Smooth muscle cell of the brain vasculature (primary cell): ENCODE measurements at places on chromosomes 7 and 10.

- DNase-seq, result no peak
Measured at GRCh38 chr7:120981888-120982615, 6.5 kb upstream of the CPED1 start.

GRCh38 chr7:137091396-137091795 is 222.9 kb downstream of the CHRM2 start:
- DNase-seq, result no peak

- no peak for DNase-seq
Measured at GRCh38 chr7:35366167-35367155, 112.6 kb upstream of the TBX20 start.

DNA sequence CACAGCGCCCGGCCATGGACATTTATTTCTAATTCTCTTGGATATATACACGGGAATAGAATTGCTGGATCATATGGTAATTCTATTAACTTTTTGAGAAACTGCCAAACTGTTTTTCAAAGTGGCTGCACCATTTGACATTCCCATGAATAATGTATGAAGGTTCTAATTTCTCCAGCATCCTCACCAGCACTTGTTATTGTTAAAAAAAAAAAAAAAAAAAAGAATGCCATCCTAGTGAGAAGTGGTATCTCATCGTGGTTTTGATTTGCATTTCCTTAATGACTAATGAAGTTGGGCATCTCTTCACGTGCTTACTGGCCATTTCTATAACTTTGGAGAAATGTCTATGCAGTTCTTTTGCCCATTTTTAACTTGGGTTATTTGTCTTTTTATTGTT is 13.5 kb downstream of the CNNM2 start:
- DNase-seq, result no peak

- DNase-seq, result no peak
Measured at GRCh38 chr7:30851651-30852307, 59.9 kb upstream of the AQP1 start.

GRCh38 chr10:132153616-132154217 is 33.0 kb upstream of the DPYSL4 start:
- no peak for DNase-seq

GRCh38 chr10:57716884-57717283 is 550.8 kb downstream of the IPMK start:
- no peak for DNase-seq

DNA sequence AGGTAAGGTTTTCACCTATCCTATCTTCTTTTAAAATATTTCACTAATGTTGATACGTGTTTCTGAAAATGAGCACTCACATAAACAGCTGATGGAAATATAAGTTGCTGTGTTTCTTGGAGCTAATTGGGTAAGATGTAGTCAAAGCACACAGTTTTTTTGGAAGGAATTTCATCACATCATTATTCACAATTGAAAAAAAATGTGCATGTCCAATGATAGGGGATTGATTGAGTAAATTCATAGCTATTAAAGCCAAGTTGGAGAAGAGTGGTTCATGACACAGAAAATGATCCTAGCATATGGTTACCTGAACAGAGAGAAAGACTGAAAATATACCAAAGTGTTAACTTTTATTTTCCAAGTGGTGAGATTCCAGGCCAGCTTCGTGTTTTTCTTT is 29.6 kb downstream of the GLI3 start:
- no peak for DNase-seq

DNA sequence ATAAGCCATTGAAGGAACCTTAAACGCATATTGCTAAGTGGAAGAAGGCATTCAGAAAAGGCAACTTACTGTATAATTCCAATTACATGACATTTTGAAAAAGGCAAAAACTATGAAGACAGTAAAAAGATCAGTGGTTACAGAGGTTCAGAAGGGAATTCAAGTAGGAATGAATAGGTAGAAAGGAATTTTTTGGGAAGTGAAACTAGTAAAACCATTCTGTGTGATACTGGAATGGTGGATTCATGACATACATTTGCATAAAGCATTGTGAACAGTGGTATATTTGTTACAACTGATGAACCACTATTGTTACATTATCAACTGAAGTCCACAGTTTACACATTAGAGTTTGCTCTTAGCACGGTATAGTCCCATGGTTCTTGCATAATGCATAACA is 114.2 kb upstream of the GPR22 start:
- DNase-seq, result no peak

GRCh38 chr7:152869041-152869676 is 109.6 kb downstream of the ACTR3B start:
- DNase-seq, result no peak

GRCh38 chr7:96127746-96128145 is 194.2 kb downstream of the SLC25A13 start:
- DNase-seq, result peak; percentile 2

- no peak for DNase-seq
Measured at GRCh38 chr10:54614072-54614471, 187.0 kb downstream of the PCDH15 start.

DNA sequence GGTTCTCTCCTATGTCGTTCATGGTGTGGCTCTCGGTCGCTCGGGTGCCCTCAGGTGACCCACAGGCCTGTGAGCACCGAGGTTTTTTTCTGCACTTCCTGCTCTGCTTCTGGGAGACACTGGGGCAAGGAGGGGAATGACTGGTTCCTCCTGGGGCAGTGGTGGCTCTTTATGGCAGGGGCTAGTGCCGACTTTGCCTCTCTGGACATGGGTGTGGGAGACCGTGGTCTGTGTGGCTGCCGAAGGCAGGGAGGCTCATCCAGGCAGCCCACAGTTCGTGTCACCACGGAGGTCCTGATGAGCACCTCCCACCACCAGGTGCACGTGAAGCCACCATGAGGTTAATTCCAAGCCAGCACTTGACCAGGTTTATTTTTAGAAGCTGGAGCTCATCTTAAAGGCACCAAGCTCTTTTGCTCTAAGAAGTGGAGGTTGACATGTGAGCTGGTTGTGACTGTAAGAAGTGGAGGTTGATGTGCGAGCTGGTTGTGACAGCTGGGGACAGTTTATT is 24.7 kb upstream of the DPYSL4 start:
- DNase-seq, result no peak

DNA sequence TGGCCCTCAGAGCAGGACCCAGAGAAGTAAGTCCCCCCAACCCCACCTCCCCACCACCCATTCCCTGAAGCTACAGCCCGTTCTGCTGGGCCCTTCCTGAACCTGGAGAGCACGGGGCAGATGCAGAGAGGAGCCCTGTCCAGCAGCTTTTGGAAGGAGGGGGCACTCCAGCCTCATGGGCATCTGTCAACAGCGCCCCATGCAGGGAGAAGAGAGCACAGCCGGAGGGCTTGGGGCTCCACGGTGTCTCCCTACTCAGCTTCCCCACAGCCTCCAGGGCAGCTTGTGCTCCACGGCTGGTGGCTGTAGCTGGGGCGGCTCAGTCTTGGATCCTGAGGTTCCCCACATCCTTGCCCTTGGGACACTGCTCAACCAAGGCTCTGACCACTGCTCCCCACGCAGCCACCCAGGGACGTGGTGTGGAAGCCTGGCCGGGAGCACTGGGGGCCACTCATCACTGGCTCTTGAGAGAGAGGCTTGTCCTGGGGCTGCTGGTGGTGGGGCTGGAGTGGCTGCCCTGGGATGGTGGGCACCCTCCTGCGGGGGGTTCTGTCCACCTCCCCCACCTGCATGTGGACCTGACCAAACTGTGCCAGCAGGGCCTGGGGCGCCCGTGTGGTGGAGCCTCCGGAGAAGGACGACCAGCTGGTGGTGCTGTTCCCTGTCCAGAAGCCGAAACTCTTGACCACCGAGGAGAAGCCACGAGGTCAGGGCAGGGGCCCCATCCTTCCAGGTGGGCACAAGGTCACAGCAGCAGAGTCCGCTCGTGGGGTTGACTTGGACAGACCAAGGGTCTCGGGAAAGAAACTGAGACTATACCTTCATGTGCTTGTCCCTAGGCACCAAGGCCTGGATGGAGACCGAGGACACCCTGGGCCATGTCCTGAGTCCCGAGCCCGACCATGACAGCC is 4.5 kb downstream of the PRAP1 start:
- DNase-seq, result no peak

DNA sequence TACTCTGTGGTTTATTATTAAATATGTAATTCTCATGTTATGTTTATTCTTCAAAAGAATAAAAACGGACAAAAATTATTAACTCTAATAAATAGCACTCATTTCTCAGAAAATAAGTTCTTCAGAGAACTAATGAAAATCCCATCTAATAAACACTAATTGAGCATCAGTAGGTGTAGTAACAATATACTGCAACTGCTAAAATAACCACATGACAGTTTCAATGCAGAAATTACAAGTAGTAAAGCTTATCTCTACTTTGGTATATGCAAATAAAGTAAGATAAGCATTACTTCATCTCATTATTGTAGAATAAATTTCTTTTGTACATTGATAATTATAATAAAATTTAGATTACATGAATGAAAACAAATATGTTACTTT is 56.4 kb upstream of the DKK1 start:
- no peak for DNase-seq
